ENCODE measurements at places on chromosomes 13 and 19.

DNA sequence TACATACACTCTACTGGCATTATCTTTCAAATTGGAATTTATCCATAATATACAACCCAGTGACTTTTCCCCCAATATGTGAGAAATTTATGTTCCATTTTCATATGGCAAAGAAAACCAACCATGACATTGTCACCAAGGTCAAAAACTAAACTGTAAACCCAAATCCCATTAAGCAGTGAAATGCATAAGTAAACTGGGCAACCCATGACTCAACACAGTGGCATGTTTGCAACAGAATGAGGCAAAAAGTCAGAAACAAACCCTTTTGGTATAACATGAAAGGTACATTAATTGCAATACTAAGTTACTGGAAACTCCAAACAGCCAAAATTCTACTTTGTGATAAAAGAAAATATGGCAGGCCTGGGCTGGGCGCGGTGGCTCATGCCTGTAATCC, 4.9 kb downstream of the ZNF878 start:
- no peak for DNase-seq

DNA sequence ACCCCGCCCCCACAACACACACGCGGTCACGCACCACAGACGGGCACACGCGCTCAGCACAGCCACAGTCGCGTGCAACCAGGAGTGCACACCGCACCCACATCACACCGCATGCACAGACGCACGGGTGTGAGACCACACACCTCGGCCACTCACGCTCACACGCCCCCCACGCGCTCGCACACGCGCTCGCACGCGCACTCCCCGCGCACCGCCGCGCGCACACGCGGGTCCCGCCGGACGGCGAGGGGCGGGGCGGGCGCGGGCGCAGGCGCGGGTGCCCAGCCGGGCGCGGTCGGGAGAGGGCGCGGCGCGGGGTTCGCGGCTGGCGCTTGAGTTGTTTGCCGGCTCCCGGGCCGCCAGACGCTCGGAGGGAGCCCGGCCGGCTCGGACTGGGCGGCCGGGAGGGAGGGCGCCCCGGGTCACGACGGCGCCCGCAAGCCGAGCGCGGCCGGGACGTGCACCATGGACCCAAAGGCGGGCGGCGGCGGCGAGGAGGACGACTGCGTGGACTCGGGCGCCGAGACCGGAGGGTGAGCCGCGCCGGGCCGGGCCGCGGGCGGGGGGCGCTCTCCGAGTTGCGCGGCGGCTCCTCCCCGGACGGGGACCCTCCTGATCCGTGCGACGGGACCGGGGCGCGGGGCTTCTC, at the start of gene FAM124A:
Gene FAM124A (plus strand): TSS at position 362 of the 649 bp plus-strand sequence. CDS start 104 bp downstream, at position 466.
- DNase-seq, result peak; percentile 40

DNA sequence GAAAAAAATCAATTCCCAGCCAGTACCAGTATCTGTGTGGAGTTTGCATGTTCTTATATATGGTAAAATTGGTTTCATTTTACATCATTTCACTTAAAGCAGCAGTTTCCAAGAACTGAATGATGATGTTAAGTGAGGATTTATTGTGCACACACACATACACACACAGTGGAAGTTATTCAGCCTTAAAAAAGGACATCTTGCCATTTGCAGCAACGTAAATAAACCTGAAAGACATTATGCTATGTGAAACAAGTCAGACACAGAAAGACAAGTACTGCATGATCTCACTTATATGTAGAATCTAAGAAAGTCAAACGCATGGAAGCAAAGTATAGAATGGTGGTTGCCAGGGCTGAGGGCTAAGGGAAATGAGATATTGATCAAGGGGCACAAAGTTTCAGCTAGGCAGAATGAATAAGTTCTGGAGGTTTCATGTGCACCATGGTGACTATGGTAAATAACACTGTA, 5.3 kb downstream of the SIGLECL1 start:
- DNase-seq, result no peak

GRCh38 chr19:36101550-36102327, 9.2 kb upstream of the OVOL3 start:
- DNase-seq, result no peak

GRCh38 chr13:26695891-26696311, 64.7 kb downstream of the GPR12 start:
- DNase-seq, result no peak

DNA sequence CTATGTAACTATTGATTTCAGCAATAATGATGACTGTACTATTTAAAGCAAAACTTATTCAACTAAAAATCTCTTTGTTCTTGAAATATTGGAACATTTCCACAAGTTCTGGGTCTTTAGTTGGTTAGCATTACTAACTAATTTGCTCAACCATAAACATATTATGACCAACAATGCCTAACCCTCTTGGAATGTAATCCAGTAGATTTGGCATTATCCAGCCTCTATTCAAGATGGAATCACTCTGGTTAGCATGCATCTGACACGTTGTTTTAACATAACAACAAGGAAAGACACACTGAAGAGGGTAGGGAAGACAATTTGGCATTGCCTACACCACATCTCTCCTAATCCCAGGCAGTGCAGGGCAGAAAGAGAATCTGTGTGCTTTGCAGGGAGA, 941.3 kb upstream of the PCDH20 start:
- no peak for DNase-seq

GRCh38 chr13:57918913-57919312, 287.4 kb downstream of the PCDH17 start:
- no peak for DNase-seq

DNA sequence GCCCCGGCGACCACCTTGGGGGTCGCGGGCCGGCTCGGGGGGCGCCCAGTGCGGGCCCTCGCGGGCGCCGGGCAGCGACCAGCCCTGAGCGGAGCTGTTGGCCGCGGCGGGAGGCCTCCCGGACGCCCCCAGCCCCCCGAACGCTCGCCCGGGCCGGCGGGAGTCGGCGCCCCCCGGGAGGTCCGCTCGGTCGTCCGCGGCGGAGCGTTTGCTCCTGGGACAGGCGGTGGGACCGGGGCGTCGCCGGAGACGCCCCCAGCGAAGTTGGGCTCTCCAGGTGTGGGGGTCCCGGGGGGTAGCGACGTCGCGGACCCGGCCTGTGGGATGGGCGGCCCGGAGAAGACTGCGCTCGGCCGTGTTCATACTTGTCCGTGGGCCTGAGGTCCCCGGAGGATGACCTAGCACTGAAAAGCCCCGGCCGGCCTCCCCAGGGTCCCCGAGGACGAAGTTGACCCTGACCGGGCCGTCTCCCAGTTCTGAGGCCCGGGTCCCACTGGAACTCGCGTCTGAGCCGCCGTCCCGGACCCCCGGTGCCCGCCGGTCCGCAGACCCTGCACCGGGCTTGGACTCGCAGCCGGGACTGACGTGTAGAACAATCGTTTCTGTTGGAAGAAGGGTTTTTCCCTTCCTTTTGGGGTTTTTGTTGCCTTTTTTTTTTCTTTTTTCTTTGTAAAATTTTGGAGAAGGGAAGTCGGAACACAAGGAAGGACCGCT, 729 bp downstream of the STK11 start:
- DNase-seq, result no peak

- DNase-seq, result no peak
These were observed 16.2 kb upstream of the TNFRSF19 start for GRCh38 chr13:23554000-23554399.

GRCh38 chr13:73879346-73880015, 254.7 kb downstream of the KLF12 start:
- no peak for DNase-seq

DNA sequence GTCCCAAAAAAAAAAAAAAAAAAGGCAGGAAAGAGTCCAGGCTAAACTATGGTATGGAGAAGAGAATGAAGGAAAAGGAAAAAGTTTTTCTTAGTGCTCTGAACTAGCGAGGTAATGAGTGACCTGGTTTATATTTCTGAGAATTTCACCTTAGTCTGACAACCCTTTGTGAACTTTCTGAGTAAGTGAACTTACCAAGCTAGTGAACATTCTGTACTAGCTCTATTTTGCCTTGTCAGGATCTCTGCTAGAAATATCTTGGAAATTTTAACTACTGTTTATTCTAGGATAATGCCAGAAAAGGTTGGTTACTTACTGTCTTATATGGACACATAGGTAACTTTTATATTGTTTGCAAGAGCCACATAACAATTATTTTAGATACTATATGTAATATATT, 4.4 kb downstream of the TRIM13 start:
- no peak for DNase-seq

DNA sequence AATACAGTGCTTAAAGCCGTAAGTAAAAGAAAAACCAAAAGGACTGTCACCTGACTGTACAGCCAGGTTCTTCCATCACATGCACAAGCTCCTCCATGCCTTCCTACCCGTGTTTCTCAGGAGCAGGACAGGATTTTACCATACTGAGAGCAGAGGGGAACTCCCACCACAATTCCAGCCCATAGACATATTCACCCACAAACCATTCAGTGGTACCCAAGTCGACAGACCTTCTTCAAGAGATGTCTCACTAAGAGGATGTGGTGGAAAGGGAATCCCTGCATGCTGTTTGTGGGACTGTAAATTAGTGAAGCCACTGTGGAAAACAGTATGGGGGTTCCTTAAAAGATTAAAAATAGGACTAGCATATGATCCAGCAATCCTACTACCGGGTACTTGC, 66.9 kb upstream of the DOCK9 start:
- no peak for DNase-seq

GRCh38 chr13:76799696-76800095, 86.5 kb downstream of the KCTD12 start:
- no peak for DNase-seq

GRCh38 chr19:16519230-16519687, 23.0 kb downstream of the CHERP start:
- DNase-seq, result no peak

DNA sequence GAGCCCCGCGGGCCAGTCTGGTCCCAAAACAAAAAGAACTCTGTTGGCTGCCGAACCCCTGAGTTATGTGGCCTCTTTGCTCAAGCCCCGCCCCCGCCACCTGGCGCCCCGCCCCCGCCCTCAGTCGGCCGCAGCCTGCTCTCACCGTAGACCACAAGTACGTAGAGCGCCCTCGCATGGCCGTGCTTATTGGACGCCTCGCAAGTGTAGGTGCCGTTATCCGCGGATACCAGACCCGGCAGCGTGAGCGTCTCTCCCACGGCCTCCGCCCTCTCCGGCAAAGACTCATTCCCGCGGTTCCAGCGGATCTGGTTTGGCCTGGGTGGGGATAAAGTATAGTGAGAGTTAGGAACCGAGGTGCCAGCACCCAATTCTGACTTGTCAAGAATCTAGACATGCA, 5.5 kb upstream of the ZNF428 start:
- DNase-seq, result no peak

DNA sequence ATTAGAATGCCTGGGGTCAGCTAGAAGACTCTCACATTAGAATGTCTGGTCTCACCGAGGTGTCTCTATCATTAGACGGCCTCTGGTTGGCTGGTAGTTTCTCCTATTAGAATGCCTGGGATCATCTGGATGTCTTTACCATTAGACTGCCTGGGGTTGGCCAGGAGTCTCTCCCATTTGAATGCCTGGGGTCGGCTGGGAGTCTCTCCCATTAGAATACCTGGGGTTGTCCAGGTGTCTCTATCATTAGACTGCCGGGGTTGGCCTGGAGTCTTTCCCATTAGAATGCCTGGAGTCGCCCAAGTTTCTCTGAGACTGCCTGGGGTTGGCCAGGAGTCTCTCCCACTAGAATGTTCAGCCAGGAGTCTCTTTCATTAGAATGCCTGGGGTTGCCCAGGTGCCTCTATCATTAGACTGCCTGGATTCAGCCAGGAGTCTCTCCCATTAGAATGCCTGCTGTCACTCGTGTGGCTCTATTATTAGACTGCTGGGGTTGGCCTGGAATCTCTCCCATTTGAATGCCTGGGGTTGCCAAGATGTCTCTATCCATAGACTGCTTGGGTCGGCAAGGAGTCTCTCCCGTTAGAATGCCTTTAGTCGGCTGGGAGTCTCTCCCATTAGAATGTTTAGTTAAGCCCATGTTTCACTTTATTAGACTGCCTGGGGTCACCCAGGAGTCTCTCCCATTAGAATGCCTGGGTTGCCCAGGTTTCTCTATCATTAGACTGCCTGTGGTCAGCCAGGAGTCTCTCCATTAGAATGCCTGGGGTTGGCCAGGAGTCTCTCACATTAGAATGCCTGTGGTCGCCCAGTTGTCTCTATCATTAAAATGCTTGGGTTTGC, 1467.8 kb downstream of the UQCRFS1 start:
- no peak for DNase-seq

DNA sequence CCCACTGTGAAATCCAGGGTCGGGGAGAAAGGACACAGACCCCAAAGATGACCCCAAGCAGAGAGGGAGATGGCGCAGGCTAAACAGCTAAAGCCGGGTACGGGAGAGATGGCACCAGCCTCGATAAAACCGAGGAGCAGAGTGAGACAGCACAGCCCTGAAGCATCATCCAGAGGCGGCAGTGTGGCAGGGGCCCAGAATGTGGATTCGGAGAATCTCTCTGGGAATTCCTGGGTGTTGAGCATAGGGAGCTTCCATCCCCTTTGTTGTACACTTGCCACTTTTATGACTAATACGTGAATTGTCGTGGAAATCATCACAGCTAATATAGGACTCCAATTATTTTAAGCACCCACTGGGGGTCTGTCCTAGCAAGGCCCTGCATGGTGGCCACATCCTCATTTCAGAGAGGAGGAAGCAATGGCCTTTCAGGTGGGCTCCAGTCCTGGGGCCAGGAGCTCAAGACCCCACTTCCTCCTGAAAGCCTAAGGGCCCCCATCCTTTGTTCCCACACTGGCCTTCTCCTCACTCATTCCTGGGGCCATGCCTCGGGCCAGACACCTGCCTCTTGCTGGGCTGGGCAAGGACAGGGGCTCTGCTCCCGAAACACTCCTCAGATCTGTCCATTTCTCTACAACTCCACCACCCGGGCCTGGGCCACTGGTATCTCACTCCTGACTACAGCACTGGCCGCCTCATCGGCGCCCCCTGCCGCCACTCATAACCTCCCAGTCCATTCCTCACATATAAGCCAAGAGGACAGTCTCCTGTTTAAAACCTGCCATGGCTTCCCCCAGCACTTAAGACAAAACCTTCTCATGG, 29.3 kb upstream of the ATP1A3 start:
- no peak for DNase-seq

GRCh38 chr19:31316201-31316951, 32.9 kb downstream of the TSHZ3 start:
- no peak for DNase-seq

DNA sequence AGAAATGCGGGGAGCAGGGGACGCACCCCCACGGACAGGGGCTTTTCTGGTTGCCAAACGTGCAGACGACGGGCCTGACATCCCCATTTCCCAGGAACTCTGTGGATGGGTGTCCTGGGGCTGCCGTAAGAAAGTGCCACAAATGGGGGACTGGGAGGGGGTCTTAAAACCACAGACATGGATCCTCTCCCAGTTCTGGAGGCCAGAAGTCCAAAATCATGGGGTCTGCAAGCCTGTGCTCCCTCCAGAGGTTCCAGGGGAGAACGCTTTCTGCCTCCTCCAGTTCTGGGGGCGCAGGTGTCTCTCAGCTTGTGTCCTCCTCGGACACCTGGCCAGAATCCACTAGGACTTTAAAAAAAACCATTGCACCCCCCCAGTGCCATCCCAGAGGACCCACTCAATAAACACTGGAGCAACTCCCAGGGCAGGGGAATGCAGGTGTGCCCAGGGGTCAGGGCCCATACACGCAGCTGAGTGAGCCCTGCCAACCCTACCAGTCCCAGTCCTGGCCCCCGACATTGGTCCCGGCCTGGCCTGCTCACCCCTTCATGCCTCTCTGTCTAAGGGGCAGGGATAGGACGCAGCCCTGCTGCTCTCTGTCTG, 103.9 kb downstream of the GADD45B start:
- DNase-seq, result no peak

- no peak for DNase-seq
These were observed 6.4 kb downstream of the IGFL3 start for GRCh38 chr19:46118136-46118535.
